Left lung (tissue), 14 donors: ENCODE measurements at places on chromosomes 6 and 20. TPM values are rescaled to one million over a fixed set of nuclear protein-coding genes. Genes with fewer than 3 reads are reported as not detected.

- H3K27me3 ChIP-seq, result no peaks in the 10 kb centered on the region
- H3K36me3 ChIP-seq, result no peaks in the 10 kb centered on the region
- H3K27ac ChIP-seq, result peak overlapping the region; percentile 66
- no peak for DNase-seq
Measured at GRCh38 chr6:32107406-32107805, 1.7 kb downstream of the TNXB start.

- H3K27ac ChIP-seq, result no peak overlapping the region
- peaks cover 4% of the 10 kb centered on the region for H3K27me3 ChIP-seq
- DNase-seq, result no peak
- no peaks in the 10 kb centered on the region for H3K4me1 ChIP-seq
Measured at GRCh38 chr6:168609026-168609685, 168.2 kb downstream of the SMOC2 start.

GRCh38 chr6:52423971-52424381, 3.8 kb downstream of the EFHC1 start:
- H3K36me3 ChIP-seq, result no peaks in the 10 kb centered on the region
- no peaks in the 10 kb centered on the region for H3K27me3 ChIP-seq
- H3K4me3 ChIP-seq, result no peak overlapping the region
- no peak for DNase-seq

DNA sequence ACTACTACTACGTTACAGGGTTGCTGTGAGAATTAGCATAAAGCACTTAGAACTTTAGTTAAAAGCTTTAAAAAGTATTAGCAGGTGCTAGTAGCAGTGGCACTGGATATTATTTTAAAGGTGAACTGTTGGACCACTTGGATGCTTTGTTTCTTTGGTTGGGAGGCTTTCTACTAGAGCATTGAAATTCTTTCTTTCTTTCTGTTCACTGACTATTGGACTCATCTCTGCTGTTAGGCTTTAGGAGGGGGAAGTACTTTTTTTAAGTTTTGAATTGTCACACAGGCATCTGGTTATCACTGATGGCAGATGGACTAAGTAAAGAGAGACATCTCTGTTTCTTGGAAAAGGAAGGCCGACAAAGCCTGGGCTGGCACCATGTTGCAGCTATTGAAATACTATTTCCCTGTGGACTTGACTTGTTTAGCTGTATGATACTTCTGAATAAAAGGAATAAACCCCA, 4.8 kb downstream of the TBPL1 start:
- H3K4me3 ChIP-seq, result no peak overlapping the region
- H3K36me3 ChIP-seq, result no peaks in the 10 kb centered on the region
- H3K27ac ChIP-seq, result no peak overlapping the region
- no peak for DNase-seq

Gene TSPO2
- not detected for total RNA-seq

DNA sequence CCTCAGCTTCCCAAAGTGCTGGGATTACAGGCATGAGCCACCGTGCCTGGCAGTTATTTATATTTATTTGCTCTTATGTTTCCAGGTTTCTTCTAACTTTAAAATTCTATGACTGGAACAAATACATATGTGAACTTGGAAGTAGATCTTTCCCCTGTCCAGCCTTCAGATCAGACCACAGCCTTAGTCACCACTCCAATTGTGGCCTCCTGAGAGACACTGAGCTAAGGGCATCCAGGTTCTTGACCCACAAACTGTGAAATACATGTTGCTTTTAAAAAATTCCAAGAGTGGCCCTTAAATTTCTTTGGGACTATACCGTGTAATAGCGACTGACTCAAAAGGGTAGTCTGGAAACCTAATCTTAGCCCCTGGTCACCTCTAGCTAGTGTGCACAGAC, 1.5 kb upstream of the ADGRG6 start:
- peaks cover 11% of the 10 kb centered on the region for H3K4me1 ChIP-seq
- DNase-seq, result no peak
- peaks cover 37% of the 10 kb centered on the region for H3K27me3 ChIP-seq
- H3K27ac ChIP-seq, result no peak overlapping the region

Gene CHMP4B
- 83.2 TPM for total RNA-seq
